ENCODE measurements at places on chromosomes 4 and X.

GRCh38 chr4:93568758-93569157 lies 259.8 kb upstream of the ATOH1 start:
- DNase-seq, result no peak

DNA sequence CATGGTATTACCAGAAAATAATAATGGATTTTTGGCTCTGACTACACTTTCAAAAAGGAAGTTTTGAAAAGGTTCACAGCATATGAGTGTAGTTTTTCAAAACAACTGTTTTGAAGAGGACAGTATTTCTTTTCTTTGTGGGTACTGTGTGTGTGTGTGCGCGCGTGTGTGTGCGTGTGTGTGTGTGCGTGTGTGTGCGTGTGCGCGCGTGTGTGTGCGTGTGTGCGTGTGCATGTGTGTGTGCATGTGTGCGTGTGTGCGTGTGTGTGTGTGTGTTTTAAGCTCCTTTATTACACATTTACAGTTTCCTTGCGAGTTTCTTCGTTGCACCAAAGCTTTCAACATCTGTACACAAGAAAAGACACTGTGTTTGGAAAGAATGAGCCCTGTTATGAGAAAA lies 755.4 kb downstream of the SH3BGRL start:
- DNase-seq, result no peak

DNA sequence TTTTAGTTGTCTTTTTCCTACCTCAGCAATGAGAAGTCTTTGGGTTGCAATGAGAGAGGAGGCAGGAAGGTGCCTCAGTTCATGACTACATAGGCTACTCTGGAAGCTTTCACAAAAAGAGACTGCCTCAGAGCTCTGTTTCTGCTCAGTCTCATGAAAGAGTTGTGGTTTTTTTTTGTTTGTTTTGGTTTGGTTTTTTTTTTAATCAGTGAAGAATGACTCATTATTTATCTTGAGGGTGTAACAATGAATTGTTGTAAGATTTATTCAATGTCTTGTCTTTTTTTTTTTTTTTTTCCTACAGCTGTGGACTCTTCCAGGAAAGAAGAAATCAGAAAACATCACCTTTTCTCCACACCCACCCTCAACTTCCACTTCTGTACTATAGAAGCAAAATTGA lies 67.5 kb upstream of the CXCL13 start:
- peak; percentile 17 for DNase-seq

DNA sequence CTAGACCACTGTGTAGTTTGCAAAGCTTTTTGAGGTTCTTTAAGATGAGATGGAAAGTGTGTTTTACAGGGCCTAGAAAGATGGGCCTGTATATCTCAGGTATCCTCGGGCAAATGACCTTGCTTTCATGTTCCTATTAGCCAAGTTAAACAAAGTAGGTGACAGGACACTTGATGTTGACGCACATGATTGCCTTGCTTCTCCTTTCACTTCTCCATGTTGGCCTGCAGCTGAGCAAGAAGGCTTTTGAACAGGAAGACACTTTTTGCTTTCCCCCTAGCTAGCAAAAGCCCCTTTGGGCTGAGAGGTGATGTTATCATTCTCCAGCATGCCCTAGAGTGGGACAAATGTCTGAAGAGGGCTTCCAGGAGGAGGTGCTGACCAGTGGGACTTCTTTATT lies 202.1 kb downstream of the GPC3 start:
- DNase-seq, result no peak

GRCh38 chr4:61772126-61772525 lies 572.0 kb downstream of the ADGRL3 start:
- no peak for DNase-seq

- peak; percentile 72 for DNase-seq
Observed at GRCh38 chr4:103091601-103092223, 7.9 kb downstream of the BDH2 start.

DNA sequence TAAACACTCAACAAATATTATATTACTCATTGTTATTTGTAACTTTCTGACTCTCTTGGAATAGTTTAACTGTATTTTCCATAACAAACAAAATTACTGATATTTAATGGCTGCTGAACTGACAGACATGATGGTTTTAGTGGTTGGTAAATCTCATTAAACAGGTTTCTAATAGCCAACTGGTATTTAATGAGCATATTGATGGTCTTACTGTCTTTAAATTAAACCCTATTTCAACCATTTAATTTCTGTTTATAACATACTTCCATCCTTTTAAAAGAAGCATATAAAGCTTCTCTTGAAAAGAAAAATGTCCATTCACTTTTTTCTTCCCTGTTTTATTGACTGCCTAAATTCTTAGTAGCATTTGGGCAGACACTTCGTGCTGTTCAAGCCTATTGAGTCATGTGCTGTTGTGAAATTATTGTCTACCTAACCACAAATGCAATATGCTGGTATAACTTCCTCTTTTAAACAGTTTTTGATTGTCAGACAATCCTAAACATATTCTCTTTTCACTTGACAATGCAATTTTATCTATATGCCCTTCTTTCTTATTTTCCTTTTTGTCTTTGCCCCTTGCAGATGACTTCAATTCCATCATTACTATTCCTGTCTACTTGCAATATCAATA lies 163.9 kb upstream of the SLC7A11 start:
- peak; percentile 56 for DNase-seq

DNA sequence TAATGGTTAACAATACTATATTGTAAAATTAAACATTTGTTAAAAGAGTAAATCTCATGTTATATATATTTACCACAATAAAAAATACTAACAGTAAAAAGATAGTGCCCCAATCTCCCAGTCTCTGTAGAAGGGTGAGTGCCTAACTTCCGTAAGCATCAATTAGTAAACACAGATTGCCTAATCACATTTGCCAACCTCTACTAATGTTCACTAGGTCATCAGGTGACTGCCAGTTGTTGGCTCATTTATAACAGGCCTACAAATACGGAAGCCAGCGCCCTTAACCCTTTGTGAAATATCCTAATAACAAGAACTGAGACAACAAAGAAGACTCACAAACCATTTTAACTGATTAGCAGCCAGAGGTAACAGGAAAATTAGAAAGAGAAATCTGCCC lies 345.1 kb downstream of the INPP4B start:
- no peak for DNase-seq

DNA sequence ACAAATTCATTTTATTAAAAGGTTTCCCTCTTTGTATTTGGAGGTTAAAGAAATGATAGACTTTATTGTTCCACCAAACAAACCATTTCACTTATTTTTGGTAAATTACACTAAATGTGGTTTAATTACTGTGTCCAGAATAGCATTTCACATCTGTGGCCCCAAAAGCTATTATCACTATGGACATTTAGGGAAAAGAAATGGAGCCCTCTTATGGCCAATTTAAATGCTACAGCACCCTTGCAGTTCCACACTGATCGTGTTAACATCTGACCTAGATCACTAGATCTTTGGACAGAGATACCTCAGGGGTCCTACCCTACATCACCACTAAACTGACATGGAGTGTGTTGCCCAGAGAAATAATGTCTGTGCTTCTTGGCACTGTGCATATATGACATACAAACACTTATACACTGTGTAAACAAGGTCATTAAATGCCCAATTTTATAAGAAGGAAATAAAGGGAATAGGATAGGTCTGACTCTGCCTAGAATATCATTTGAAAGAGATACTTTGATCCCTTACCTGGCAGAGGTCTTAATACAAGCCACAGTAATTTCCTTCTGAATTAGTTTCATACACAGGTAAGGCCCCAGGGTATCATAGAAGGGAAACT lies 163.9 kb downstream of the KDR start:
- peak; percentile 41 for DNase-seq

GRCh38 chr4:1554876-1555265 lies 129.2 kb downstream of the FAM53A start:
- no peak for DNase-seq

- no peak for DNase-seq
Observed at GRCh38 chr4:17797808-17798207, 12.7 kb downstream of the DCAF16 start.

DNA sequence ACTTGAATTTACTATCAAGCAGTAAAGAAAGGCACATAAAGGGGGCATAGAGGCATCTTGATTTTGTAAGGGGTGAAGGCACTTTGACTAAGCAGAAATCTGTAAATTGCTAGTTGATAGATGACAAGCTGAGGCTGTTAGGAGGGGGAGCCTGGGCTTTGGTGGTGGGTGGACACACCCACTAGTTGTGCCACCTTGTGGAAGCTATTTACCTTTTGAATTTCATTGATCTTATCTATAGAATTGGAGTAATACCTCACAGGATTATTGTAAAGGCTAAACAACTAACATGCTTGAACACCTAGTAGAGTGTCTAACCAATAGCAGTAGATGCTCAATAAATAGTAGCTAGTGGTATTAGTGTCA lies 142.8 kb upstream of the KCNIP4 start:
- DNase-seq, result no peak

DNA sequence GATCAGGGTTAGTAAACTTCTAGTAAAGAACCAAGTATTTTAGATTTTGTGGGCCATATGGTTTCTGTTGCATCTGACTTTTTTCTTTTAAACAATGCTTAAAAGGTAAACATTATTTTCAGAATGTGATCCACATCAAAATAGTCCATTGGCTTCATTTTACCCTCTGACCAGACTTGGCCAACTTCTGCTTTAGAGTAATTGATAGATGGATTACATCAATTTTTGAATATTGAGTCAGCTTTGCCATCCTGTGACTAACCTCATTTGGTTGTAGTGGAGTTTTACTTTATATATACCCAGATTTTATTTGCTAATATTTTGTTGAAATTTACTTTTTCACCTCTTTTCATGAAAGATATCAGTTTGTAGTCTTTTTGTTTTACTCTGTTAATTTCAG lies 559.8 kb downstream of the TLL1 start:
- no peak for DNase-seq

GRCh38 chr4:162727232-162727631 lies 439.5 kb downstream of the NAF1 start:
- no peak for DNase-seq

DNA sequence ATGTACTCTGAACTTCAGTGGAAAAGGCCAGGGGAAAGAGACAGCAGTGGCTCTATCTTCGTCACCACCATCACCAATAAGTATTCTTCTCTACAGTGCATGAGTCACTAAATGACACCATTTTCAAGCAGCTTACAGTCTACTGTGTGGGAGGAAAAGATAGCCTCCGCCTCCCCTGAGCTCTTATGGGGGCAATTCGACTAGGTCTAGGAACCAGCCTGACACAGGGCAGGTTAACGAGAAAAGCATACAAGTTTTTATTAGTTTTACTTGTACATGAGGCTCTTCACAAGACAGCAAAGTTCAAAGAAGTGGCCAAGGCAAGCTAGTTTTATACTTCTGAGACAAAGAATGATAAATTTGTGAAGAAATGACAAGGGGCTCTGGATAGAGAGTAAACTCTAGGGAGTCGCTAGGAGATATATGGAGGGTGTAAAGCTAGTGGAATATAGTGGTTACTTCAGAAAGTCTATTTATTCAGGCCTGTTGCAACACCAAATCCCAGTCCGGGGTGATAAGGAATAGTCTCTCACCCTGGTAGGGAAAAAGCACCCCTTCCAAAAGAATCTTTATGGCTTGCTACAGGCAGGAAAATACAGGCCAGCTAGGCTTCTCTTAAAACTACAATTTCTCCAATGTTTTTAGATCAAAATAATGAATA lies 49.7 kb downstream of the SCD5 start:
- no peak for DNase-seq

DNA sequence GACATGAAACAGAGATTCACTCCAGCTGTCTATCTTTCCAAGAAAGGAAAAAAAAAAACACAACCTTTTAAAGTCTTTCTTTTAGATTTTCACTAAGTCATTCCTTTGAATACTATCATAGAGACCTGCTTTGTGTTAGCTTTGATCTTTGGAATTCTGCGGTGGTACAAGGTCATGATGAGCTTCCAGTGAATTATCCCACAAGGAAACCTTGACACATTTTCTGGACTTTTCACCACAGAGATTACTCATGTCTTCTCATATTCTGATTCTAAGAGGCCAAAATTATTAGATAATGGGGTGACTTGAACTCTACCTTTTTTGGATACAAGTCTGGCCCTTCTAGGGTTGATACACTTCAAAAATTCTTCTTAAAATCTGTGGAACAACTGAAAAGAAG lies 201.6 kb downstream of the PACRGL start:
- DNase-seq, result no peak

DNA sequence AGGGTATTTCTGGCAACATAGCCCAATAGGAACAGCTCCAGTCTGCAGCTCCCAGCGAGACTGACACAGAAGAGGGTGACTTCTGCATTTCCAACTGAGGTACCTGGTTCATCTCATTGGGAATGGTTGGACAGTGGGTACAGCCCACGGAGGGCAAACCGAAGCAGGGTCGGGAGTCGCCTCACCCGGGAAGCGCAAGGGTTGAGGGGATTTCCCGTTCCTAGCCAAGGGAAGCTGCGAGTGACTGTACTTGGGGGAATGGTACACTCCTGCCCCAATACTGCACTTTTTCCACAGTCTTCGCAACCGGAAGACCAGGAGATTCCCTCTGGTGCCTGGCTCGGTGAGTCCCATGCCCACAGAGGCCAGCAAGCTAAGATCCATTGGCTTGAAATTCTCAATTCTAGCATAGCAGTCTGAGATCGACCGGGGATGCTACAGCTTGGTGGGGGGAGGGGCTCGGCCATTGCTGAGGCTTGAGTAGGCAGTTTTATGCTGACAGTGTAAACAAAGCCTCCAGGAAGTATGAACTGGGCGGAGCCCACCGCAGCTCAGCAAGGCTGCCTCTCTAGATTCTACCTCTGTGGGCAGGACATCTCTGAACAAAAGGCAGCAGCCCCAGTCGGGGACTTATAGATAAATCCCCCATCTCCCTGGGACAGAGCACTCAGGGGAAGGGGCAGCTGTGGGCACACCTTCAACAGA lies 14.0 kb upstream of the ADAD1 start:
- DNase-seq, result no peak

DNA sequence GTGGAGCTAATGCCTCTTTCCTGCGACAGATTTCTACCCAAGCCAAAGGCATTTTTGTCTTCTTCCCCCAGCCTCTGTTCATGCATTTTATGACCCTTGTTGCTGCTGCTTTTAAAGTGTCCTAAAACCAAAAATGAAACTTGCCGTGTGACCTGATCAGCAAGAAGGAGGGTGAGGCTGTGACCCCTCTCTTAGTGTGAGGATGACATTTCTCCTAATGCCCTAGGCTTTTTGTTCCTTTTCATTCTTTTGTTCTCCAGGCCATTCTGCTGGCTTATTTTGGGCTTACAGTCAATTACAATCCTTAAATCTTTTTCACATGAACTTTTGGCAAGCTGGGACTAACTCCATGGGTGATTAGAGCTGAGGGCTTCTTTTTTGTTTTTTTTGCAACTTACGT lies 34.4 kb downstream of the PTTG2 start:
- no peak for DNase-seq

- DNase-seq, result no peak
Observed at GRCh38 chrX:17882680-17883079, 21.6 kb upstream of the RAI2 start.

GRCh38 chrX:130120746-130121504 lies 10.6 kb upstream of the ELF4 start:
- peak; percentile 70 for DNase-seq

DNA sequence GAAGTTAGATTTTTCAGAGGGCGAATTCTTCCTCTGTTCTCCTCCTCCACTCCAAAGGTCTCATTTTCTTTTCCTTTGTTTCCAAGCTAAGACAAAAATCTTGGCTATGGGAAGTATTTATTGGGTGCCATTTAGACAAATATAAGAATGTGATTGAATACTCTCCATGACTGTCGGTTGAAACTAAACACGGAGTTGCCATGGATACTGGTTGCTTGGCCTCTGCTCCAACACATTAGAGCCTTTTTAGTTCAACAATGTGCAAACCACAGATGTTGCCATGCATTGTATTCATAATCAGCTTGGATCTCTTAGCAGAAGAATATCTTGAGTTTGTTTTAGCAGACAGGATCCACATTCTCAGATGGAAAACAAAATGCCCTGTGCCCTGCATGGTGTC lies 366.5 kb upstream of the LCORL start:
- no peak for DNase-seq

Measured in HFFc6 (cell line).